Smooth muscle cell of the umbilical artery (primary cell): ENCODE measurements at places on chromosomes 4 and X. TPM values are rescaled to one million over a fixed set of nuclear protein-coding genes. Genes with fewer than 3 reads are reported as not detected.

The IRS4 gene
- total RNA-seq, result not detected in 2 replicates

The CPLX1 gene
- not detected in 2 replicates for total RNA-seq

The CDX4 gene
- total RNA-seq, result not detected in 2 replicates

The GABRE gene
- total RNA-seq, result 28.9 and 41.3 TPM in 2 replicates

The MAGEE2 gene
- total RNA-seq, result not detected in 2 replicates

The STARD8 gene
- total RNA-seq, result 0.59 and 4.0 TPM in 2 replicates

The PYURF gene
- total RNA-seq, result 54.1 and 55.5 TPM in 2 replicates

The NELFA gene
- 11.0 and 17.5 TPM in 2 replicates for total RNA-seq

The MMRN1 gene
- total RNA-seq, result 0.42 and 1.2 TPM in 2 replicates

The FANCB gene
- 4.5 and 7.5 TPM in 2 replicates for total RNA-seq

The GAGE12E gene
- total RNA-seq, result not detected in 2 replicates

The OPN1MW gene
- total RNA-seq, result not detected in 2 replicates

The PSMD10 gene
- total RNA-seq, result 96.1 and 142 TPM in 2 replicates

The EMCN gene
- total RNA-seq, result not detected in 2 replicates

The CHRNA9 gene
- total RNA-seq, result not detected in 2 replicates

The BMP3 gene
- 0.05 TPM in 1 of 2 replicates, not detected in the other for total RNA-seq

The CXCL8 gene
- 187 and 306 TPM in 2 replicates for total RNA-seq

The SYN1 gene
- total RNA-seq, result under 0.01 and 0.14 TPM in 2 replicates

The NDNF gene
- 1.2 and 1.5 TPM in 2 replicates for total RNA-seq

The PNMA6F gene
- total RNA-seq, result not detected in 2 replicates

The PAGE1 gene
- total RNA-seq, result not detected in 2 replicates

The ALB gene
- 0.59 TPM in 1 of 2 replicates, not detected in the other for total RNA-seq

The NAT8L gene
- total RNA-seq, result 0.14 and 0.30 TPM in 2 replicates

The SYNPO2 gene
- total RNA-seq, result 19.5 and 48.1 TPM in 2 replicates

The UGT2B17 gene
- not detected in 2 replicates for total RNA-seq

The MAGEB6B gene
- total RNA-seq, result not detected in 2 replicates

The IQCM gene
- not detected in 2 replicates for total RNA-seq
